ENCODE measurements at places on chromosomes 13 and 19.

GRCh38 chr13:36848199-36848982 lies 29.4 kb downstream of the RFXAP start:
- DNase-seq: no peak

- DNase-seq: no peak
Observed at GRCh38 chr13:44866411-44866911, 122.8 kb downstream of the NUFIP1 start.

DNA sequence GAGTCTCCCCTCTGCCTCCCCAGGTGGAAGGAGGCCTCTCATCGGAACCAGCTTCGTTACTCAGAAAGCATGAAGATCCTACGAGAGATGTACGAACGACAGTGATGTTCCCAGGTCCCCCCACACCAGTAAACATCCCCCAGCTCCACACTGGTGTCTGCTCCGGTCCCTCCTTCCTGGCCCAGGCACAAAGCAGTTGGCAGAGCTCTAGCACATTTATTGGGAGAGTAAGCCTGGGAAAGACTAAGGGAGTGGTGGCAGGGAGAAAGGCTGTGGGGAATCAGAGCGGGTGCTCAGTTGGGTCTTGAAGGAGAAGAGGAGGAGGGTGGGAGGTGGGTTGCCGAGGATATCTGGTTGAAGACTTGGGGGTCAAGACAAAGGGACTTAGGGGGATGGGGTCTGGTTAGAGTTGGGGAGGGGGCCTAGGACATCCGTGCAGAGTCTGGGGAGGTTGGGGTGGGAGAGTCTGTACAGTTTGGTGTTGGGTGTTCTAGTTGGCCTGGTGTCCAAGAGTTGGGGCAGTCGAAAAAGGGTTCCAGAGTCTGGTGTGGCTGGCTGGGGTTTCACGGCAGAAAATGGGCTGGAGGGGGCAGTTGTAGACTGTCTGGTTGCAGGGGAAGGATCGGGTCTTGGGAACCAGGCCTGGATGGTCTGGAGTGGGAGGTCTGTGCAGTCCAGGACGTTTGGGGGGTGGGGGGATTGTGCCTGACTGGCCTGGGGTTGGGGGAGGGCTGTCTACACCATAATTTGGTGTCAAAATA lies 2.3 kb downstream of the HSPB6 start:
- no peak for DNase-seq

DNA sequence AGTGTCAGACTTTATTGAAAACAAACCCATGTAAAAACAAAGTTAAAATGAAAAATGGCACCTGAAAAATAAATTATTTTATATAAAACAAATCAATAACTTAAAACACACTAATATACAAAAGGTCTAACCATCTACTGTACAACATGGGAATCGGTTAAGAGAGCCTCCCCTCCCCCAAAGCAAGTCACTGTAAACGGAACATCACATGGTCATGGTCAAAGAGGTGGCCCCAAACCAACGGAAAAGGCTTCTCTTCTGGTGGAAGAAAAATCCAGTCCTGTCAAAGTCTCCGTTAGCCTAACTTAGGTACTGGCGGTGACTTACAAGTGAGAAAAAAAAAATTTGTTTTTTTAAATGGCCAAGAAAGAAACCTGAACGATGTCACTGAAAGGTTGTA lies 15.7 kb upstream of the TIMM44 start:
- no peak for DNase-seq

- no peak for DNase-seq
Observed at GRCh38 chr13:97212601-97213040, 9.5 kb upstream of the MBNL2 start.

GRCh38 chr19:27672309-27673047 lies 1540.5 kb downstream of the UQCRFS1 start:
- DNase-seq: no peak

DNA sequence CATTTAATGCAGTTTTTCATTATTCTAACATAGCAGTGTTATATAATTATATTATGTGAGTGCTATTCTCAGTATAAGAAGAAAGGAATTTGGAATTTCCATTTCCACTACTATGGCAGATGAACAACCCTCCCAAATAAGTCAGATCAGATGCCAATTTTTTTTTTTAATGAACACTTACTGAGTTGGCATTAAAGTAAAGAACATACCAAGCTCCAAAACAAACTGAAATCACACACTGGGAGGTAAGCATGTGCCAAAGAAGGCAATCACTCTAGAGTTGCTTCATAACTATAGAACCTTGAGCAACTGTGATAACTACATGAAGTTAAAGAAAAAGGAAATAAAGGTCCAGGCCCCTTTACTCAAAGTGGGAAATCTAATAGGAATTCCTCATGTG lies 90.3 kb downstream of the RNF17 start:
- DNase-seq: no peak

GRCh38 chr13:77544758-77545338 lies 9.3 kb downstream of the SCEL start:
- DNase-seq: no peak

DNA sequence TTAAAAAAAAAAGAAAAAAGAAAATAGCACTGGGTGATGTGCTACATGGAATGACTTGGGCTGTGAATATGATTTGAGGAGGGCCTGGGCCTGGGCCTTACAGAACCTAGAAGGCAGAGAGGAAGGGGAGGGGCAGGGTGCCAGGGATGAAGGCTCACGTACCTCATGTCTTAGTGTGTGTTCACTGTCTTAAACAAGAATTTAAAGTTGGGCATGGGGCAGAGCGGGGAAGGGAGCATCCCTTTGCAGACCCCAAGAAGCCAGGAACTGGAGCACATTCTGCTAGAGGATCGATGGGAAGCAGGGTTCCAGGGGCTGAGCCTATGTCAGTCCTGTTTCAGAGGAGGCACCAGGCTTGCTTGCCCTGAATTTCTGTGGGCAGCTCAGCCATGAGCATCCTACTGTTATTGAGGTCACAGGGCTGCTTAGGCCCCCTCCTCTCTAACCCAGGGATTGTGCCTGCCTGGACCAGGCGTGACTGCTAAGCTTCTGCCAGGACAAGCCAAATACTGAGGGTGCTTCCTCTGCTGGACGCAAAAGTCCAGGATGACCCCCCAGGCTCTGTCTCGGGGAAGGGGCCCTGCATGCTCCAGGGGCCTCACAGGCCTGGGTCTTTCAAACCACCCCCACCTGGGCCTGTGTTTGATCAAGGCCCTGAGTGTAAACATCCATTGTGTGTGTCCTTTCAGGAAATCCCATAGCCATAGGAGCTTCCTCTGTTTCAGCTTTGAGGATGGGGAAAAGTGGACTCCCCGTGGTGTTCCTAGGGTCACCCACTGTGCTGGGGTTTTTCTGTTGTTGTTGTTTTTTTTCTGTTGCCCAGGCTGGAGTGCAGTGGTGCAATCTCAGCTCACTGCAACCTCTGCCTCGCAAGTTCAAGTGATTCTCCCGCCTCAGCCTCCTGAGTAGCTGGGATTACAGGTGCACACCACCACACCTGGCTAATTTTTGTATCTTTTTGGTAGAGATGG lies 4.8 kb downstream of the LSR start:
- no peak for DNase-seq

DNA sequence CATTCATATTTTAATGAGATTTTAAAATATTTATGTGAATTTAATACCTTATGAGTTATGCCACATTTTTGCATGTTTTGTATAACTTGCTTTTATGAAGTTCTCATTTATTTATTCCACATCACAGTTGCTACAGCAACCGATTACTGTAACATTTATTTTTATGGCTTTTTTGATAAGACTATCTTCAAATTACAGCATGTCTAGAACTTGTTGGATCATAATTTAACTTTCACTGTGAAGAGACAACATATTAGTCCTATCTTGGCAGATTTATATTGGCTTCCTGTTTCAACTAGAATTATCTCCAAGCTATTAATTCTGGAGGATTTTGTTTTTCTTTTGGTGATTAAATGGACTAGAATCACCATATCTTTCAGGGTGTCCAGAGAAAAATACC lies 793.7 kb upstream of the SLITRK5 start:
- no peak for DNase-seq

- DNase-seq: no peak
Observed at GRCh38 chr19:45499196-45500180, 1.2 kb downstream of the PPM1N start.

GRCh38 chr13:60355056-60355455 lies 42.0 kb upstream of the TDRD3 start:
- no peak for DNase-seq

GRCh38 chr13:98690348-98691022 lies 62.0 kb downstream of the SLC15A1 start:
- no peak for DNase-seq

DNA sequence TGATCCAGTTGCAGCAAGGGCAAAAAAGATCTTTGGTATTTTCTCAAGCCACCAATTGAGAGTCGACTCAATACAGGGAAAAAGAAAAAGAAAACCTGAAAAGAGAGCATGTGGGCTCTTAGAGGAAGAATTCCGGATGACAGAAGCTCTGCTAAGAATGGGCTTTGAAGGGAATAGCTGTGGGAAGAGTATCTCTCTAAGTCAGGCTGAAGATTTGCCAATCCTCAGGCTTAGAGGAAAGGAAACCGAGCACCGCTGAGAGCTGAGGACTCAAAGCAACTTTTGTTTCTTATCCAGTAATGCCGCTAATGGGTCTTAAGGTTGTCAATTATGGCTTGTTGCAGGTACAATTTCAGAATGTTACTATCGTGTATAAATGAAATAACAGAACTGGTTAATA lies 166.4 kb downstream of the EFNB2 start:
- no peak for DNase-seq

- peak; percentile 91 for DNase-seq
Observed at GRCh38 chr19:56838909-56839651, 1.4 kb downstream of the PEG3 start.

DNA sequence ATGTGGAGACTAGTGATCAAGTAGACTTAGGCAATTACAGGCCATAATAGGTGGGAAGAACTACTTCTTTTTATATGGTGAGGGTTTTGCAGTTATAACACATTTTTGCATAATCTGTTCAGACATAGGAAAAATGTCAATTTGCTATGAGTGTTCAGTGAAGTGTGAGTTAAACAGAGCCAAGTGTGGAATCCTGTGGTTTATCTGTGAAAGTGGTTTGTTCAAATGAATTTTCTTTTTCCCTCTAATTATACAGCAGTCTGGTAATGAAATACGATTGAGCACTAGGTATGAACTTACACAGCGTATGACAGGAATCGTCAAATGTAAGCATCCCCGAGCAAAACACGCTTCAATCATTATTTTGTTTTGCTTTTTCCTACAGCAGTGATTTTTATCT lies 178.3 kb downstream of the STK24 start:
- no peak for DNase-seq

- no peak for DNase-seq
Observed at GRCh38 chr13:32830336-32831031, 185.7 kb upstream of the KL start.

DNA sequence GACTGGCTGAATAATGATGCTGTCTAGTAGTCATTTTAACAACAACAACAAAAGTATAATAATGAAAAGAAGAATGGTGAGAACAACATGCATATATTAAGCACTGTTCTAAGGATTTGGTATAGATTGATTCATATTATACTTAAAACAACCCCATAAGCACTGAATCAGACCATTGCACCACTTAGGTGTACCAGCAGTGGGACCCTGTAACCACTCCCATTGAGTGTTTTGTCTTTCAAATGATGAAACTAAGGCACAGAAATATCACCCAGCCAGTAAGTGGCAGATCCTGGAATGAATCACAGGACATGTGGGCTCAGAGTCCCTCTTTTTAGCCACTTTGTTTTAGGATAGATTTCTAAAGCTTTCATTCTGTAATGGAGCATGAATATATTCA lies 14.9 kb upstream of the TNFSF11 start:
- no peak for DNase-seq

DNA sequence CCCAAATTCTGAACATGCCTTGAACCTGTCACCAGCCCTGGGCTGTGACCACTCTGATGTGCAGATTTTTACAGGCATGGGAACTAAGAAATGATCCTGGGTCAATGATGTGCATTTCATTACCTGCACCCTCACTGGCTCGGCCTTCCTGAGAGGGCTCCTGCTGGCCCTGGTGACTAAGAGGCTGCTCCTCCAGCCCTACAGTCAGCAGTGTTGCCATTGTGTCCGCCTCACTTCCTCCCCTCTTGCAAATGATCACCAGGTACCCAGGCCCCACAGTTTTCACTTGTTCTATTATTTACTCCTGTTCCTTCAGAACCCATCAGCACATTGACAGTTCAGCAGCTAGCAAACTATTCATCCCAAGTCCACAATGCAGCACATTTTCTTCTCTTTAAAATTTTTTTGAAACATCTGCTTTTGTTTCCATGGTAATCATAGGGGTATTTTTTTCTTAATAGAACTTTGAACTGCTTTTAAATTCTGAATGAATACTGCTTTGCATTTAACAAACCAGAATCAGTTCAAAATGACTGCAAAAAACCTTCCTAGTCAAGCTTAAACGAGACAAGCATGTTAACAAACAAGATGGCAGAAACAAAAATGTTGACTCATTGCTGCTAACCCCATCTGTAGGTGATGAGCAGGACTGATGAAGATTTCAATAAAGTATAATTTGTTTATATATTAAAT lies 29.3 kb downstream of the STARD13 start:
- no peak for DNase-seq

- no peak for DNase-seq
Observed at GRCh38 chr19:40815223-40815622, 16.2 kb downstream of the EGLN2 start.
